IPS-NIHi11 (cell line): ENCODE measurements at places on chromosomes 1 and 21.
A peak's percentile ranks its signal among the peaks of the same experiment; 100 is the strongest.

DNA sequence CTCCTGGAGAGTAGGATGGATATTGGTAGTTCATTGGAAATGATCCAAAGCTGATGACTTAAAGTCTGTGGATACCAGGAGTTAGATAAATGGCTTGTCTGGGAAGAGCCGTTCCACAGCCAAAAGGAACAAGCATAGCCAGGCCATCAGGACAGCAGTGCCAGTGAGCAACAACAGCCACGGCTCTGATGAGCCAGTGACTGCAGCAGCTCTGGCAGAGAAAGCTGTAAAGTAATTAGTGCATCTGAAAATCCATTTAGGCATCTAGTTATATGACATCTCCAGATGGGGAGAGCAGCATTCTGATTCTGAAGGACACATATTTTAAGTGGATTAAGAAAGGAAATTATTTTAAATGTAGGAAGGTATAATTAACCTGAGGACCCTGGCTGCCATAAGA, 256.2 kb upstream of the PLXNA2 start:
- no peak for DNase-seq

DNA sequence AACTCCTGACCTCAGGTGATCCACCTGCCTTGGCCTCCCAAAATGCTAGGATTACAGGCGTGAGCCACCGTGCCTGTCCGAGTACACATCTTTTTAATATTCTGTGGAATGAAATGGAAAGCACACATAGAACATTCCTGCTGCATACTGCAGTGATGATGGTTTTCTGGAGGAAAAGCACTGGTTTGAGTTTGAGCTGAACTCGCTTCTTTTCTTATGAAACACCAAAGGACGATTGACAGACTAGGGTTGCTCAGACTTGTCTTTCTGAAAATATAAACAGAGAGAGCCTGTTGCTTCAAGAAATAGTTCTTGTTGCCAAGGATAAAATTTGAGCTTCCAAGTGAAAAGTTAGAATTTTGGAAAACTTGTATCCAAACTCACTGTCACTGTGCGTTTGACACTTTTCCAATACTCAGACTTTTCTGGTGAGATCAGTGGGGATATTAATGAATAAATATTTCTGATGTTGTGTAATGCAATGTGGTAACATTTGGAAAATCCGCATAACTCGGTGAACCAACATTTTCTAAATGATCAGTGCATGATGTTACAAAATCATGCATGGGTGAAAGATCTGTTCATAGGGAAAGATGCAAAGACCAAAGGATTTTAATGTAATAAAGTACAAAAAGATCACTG, 15.0 kb upstream of the ERMAP start:
- DNase-seq: no peak

- no peak for DNase-seq
Measured at GRCh38 chr1:180845352-180845751, 67.3 kb upstream of the KIAA1614 start.

GRCh38 chr1:158089476-158089875, 91.2 kb upstream of the CD1D start:
- no peak for DNase-seq

DNA sequence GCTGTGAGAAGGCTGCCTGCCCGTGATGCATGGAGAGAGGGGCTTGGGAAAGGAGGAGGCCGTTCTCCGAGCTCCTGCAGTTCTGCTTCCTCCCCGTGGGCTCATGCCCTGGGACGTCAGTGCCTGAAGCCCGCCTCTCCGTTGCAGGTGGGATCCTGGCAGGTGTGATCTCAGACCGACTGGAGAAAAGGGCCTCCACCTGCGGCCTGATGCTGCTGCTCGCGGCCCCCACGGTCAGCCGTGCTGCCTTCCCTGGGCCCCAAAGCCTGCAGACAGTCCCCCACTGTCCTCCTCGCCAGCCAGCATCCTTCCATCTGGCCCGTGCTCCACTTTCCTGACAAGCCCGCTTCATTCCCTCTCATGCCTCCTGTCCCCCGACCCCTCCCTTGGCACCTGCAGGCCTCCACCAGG, 50.9 kb downstream of the SLC37A1 start:
- DNase-seq: no peak

- no peak for DNase-seq
Measured at GRCh38 chr1:168301664-168302320, 21.1 kb downstream of the TBX19 start.

DNA sequence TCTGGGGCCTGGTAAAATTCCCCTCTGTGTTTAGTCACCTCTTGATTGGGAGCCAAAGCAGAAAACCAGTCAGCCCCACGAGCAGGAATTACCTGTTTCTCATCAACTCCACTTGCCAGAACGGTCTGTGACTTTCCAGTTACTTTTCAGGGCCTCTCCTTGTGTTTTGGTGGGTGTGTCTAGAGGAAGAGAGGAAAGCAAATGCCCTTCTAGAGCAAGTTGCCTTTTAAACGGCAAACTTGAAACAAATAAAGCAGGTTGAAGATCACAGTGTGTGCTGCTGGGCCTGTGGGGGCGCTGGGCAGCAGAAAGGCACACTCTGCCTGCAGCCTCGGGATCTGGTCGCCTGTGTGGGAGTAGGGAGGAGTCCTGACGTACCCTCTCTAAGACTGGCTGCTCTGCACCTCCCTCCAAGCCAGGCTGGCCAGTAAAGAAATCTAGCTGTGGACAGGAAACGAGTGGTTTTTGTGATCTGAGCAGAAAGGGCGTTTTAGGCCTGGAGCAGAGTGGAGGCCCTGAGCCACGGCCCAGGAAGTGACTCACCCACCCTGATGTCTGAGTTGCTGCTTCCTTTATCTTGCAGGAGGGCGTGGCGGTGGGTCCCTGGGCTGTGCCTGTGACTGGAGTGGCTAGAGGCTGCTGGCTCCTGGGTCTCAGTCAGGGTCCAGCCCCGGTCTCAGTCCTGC, 11.1 kb upstream of the S100A11 start:
- peak; percentile 74 for DNase-seq

DNA sequence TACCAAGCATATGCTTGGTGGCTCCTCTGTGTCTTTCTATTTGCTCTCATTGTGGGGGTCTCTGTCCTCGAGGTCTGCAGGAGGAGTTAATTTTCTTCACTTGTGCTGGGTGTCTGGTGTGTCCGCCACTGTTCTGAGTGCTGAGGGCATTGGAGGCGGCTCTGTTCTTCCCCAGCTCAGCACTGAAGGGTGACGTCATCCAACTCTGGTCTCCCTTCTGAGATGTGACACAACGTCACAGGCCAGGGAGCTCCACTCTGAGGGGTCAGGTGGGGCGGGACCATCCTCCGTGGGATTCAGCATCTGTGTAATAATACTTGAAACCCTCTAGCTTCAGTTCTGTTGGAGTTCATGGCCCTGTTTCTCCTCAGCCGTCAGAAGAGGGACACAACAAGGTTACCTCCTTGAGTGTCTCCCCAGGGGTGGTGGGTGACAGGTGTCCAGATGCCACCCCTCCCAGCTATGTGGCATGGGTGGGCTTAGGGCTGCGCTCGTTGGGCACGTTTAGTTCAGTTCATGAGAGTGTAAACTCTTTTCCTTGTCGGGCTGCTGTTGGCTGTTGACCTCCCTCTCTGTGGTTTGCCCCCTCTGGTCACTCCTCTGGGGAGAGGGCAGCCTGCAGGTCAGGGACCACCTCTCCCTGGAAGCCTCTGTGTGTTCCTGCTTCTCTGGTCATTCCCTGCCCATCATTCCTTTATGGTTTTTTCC, 3.1 kb downstream of the IBA57 start:
- no peak for DNase-seq

DNA sequence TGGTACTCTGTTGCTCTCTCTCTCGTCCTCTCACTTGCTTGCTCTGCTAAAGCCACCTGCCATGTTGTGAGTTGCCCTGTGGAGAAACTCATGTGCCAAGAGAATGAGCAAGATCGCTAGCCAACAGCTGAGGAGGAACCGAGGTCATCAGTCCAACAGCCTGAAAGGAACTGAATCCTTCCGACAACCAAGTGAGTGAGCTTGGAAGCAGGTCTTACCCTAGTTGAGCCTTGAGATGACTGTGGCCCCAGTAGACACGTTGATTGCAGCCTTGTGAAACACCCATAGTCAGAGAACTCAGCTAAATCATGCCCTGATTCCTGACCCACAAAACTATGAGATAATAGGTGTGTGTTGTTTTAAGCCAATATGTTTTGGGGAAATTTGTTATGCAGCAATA, 48.1 kb upstream of the BACH1 start:
- no peak for DNase-seq

DNA sequence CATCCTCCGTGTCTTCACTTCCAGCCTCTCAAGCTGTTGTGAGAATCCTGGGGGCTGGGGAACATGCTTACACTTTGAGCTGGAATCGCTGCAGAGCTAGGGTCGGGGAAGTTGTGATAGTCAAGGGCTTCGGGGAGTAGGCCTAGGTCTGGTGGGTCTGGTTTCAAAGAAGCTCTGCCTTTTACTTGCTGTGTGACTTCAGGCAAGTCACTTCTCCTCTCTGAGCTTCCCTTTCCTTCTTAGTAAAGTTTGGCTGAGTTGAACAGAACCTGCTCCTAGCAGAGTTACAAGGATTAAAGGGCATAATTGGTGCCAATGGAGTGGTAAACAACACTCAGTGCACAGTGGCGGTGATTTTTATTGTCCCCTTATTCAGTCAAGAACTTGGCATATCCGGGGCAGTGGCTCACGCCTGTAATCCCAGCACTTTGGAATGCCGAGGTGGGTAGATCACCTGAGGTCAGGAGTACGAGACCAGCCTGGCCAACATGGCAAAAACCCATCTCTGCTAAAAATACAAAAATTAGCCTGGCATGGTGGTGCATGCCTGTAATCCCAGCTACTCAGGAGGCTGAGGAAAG, 25.7 kb downstream of the ARHGEF19 start:
- DNase-seq: no peak

- no peak for DNase-seq
Measured at GRCh38 chr1:86471291-86471690, 2.6 kb downstream of the CLCA1 start.

GRCh38 chr1:12147201-12147701, 19.5 kb upstream of the TNFRSF1B start:
- DNase-seq: no peak

GRCh38 chr1:23007106-23007505, 8.5 kb downstream of the TEX46 start:
- no peak for DNase-seq

DNA sequence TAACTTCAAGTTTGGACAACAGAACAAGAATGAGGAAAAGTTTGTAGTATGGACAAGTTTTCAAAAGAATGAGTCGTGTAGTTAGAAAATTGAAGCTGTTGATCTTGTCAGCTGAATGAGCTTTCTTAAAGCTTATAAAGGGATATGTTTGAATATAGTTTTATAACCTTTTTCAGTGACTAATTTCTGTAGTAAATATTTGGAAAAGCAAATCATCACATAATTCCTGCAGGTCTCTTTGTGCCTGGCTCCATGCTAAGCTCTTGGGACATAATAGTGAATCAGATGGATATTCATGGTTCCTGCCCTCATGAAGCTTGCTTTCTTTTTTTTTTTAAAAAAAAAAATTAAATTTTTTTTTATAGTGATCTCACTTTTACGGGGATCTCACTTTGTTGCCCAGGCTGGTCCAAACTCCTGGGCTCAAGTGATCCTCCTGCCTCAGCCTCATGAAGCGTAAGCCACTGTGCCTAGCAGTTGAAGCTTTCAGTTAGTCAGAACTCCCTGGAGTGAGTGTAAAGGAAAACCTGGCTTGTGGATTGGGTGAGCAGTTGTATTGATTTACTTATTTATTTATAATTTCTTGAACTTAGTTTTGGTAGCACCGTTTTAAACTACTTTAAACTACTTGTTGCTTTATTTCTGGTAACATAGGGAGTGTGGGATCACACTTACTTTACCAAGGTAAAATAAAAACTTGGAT, 15.5 kb downstream of the DYRK1A start:
- no peak for DNase-seq

- no peak for DNase-seq
Measured at GRCh38 chr1:182357913-182358312, 33.7 kb downstream of the GLUL start.

- DNase-seq: no peak
Measured at GRCh38 chr1:224864006-224864405, 65.5 kb upstream of the DNAH14 start.

- no peak for DNase-seq
Measured at GRCh38 chr1:216815260-216816131, 92.3 kb upstream of the ESRRG start.

- DNase-seq: peak; percentile 18
Measured at GRCh38 chr21:35414507-35415139, 365.5 kb upstream of the RUNX1 start.

- DNase-seq: no peak
Measured at GRCh38 chr1:211628417-211628816, 47.0 kb downstream of the NEK2 start.

- DNase-seq: no peak
Measured at GRCh38 chr1:238060061-238060460, 169.3 kb upstream of the ZP4 start.

GRCh38 chr1:210332719-210333398, 4.2 kb downstream of the HHAT start:
- no peak for DNase-seq

DNA sequence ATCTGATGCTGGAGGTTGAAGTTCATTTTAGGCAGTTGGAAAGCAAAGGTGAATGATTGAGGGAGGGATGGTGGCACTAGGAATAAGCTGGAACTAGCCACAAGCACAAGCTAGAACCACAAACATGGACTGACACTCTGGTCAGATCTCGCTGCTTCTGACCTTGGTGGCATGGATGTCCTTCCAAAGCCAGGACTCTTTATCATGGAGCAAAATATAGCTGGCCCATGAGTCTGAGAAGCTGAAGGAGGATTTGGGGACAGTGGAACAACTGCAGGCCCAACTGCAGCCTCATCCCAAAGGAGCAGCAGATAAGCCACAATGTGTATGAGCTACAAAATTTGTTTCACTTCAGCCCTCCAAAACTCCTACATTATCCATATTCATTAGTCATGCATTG, 35.5 kb downstream of the SRSF11 start:
- no peak for DNase-seq

DNA sequence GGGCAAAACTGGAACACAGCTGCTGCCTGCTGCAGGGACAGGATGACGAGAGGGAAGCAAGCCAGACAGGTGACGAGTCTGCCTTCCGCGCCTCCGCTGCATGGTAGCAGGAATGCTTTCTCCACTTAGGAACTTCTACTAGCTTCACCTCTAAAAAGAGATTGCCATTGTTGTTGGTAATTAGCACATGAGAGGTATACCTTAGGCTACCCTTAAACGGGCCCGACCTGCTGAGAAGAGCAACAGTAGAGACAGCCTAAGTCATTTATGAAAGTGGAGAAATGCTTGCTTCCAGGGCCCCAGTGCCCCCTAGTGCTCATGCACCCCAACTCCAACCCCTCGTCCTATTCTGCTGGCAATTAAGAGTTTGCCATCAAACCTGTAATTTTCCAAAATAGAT, 96.9 kb upstream of the AKT3 start:
- peak; percentile 62 for DNase-seq

- DNase-seq: no peak
Measured at GRCh38 chr21:27024301-27024700, 57.4 kb upstream of the ADAMTS5 start.

DNA sequence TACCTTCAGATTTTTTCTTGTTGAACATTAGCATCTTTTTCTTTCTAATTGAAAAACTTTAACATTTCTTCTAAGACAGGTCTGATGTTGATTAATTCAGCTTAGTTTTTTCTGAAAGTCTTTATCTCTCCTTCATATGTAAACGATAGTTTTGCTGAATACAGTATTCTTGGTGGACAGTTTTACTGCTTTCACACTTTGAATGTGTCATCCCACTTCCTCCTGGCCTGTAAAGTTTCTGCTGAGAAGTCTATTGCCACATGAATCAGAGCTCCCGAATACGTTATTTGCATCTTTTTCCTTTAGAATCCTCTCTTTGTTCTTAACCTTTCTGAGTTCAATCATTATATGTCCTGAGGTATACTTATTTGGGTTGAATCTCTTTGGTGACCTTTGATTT, 344.2 kb downstream of the OLFM3 start:
- DNase-seq: no peak

- no peak for DNase-seq
Measured at GRCh38 chr21:33434770-33435360, 31.7 kb downstream of the IFNGR2 start.
